ENCODE measurements at places on chromosomes 3 and 15.

- no peak for DNase-seq
Observed at GRCh38 chr3:35549690-35550089, 89.6 kb upstream of the ARPP21 start.

DNA sequence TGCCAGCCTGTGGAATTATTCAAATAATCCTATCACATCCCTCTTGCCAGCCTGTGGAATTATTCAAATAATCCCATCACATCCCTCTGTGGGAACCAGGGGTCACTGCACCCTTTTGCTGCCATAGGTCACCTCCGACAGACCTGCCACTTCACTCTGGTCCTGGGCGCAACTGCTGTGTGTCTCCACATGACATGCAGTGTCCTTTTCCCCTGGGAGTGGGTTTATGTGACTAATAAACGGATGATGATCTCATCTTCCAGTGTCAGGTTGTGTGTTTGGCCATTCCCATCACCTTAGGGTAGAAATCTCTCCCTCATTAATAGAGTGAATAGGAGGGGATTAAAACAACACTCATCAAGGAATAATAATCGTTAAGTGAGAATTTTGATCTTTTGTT is 603.6 kb upstream of the NR2F2 start:
- no peak for DNase-seq

GRCh38 chr15:36601497-36601932 is 22.1 kb downstream of the CDIN1 start:
- no peak for DNase-seq

GRCh38 chr15:74548241-74548640 is 7.2 kb downstream of the ARID3B start:
- DNase-seq = no peak

DNA sequence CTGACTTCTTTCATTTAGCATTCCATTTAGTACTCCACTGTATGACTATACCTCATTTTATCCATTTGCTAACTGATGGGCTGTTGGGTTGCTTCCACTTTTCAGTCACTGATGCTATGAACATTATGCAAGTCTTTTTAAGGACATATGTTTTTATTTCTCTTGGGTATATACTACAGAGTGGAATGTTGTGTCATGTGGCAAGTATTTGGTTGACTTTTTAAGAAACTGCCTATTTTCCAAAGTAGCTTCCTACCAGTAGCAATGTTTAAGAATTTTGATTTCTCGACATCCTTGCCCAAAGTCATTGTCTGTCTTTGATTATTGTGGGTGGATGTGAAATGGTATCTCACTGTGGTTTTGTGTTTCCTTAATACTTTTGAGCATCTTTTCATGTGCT is 110.1 kb upstream of the TPM1 start:
- no peak for DNase-seq

DNA sequence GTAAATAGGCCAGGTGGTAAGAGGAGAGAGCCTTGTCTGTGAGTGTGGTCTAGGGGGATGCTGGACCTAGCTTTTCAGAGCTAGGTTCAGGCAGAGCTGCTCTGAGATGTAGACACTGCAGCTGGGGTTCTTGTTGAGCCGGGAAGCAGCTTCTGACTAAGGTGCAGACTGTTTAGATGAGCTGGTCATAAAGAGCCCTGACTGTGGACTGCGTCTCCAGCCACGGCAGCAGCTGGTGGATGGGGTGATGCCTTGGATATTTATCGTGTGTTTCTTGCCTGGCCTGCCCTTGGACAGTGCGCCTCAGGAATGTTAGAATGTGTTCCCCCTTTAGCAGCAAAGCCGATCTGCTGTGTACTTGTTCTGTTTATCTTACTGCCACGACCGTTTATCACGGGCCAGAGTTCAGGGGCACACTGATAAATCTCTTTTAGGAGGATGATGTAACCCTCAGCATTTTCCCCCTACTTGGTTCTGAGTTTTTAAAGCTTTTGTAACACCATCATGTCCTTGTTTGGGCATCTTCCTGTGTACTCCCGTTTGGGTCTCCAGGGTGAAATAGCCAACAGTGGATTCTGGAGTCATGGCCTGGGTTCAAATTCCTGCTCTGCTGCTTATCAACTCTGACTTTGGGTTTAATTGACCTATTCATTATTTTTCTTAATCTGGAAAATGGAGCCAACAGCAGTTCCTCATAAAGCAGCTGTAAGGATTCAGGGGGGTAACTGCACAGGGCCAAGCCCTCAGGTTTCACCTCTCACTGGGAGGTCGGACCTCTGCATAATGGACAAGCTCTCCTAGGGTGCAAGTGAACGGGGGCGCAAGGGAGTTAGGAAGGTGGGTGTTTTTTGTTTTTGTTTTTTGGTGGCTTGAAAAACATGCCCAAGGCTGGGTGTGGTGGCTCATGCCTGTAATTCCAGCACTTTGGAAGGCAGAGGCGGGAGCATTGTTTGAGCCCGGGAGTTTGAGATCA is 51.4 kb downstream of the FLNB start:
- DNase-seq = no peak

- DNase-seq = no peak
Observed at GRCh38 chr3:138781012-138781470, 53.7 kb downstream of the PIK3CB start.

- DNase-seq = no peak
Observed at GRCh38 chr3:14889205-14889604, 58.2 kb upstream of the NR2C2 start.

GRCh38 chr3:12353796-12354525 is 65.1 kb downstream of the PPARG start:
- no peak for DNase-seq

- DNase-seq = no peak
Observed at GRCh38 chr3:31242026-31242960, 290.4 kb upstream of the STT3B start.

DNA sequence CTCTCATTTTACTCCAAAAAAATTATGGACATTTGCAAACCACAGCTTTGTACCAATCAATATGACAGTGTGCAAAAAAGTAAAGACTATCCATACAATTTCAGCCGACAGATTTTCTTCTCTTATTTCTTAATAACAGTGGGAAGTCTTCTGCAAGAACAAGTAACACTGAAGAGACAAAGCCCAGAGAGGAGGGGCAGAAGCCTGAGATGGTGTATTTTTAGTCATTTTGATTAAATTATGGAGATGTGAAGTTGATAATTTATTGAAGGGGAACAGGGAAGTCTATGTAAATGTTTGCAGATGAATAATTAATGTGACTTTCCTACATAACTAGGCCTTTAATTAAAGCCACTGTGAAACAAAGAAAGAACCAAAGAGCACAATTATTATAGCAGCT is 45.7 kb upstream of the IGSF11 start:
- no peak for DNase-seq

DNA sequence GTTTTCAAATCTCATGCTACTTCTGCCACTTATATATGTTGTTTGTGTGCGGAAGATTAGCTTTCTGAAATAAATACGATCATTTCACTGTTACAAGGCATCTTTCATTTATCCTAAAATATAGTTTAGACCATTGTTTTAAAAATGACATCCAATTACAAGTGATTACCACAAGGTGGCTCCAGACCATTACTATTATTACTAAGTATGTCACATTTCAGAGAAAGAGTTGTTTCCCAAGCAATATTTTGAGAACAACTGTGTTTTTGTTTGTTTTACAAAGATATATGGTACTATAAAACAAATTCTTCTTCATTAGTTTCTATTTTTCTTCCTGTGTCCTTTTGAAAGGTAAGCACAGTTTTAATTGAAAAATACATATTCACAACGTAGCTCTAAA is 136.0 kb upstream of the RAP2B start:
- no peak for DNase-seq

- no peak for DNase-seq
Observed at GRCh38 chr3:155342344-155342743, 48.9 kb upstream of the STRIT1 start.

- DNase-seq = no peak
Observed at GRCh38 chr3:181609030-181609767, 102.5 kb upstream of the SOX2 start.

- no peak for DNase-seq
Observed at GRCh38 chr15:92809880-92810361, 90.2 kb upstream of the CHD2 start.

All from anterior cingulate cortex (tissue), 58 donors.